DMS 273 treated with DMSO at 0.1 percent for 48 hours (cell line): ENCODE measurements at places on chromosomes 11 and 22.

DNA sequence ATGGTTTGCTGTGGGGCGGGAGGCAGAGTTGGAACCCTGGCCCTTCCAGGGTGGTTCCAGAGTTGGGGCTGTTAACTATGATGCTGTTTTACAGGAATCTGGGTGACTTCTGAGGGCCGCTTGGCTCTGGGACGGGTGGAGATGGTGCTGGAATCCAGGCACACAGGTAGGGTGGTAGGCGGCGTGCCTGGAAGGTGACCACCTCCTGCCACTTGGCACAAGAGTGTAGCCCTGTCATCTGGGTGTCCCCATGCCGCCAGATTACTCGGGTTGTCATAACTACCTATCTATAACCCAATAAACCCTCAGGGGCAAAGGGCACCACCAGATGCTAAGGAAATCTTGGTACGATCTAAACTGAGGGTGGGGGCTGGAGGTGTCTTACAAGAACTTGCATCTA lies 1.3 kb downstream of the CARS1 start:
- DNase-seq = no peak

DNA sequence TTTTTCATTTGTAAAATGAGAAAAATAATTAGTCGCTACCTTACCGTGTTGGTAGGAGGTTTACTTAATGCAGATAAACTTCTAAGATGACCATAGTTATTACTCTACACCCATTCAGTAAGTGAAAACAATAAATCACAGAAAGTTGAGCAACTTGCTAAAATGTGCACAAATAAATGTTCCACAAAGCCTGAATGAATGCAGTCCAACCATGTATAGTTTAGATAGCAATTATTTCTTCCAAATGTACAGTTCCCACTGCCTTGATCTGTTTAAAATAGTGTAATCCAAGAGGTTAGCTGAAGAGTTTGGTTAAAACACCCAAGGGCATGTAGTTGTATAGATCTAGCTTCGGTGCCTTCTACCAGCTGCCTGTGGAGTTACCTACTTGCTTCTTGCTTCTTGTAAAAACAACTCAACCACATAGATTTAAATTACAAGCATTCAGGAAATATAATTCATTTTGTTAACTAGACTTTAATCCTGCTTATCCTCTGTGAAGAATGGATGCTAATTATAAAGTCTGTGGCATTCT lies 106.3 kb upstream of the CARD18 start:
- no peak for DNase-seq

GRCh38 chr11:42576318-42576717 lies 735.5 kb upstream of the API5 start:
- no peak for DNase-seq

DNA sequence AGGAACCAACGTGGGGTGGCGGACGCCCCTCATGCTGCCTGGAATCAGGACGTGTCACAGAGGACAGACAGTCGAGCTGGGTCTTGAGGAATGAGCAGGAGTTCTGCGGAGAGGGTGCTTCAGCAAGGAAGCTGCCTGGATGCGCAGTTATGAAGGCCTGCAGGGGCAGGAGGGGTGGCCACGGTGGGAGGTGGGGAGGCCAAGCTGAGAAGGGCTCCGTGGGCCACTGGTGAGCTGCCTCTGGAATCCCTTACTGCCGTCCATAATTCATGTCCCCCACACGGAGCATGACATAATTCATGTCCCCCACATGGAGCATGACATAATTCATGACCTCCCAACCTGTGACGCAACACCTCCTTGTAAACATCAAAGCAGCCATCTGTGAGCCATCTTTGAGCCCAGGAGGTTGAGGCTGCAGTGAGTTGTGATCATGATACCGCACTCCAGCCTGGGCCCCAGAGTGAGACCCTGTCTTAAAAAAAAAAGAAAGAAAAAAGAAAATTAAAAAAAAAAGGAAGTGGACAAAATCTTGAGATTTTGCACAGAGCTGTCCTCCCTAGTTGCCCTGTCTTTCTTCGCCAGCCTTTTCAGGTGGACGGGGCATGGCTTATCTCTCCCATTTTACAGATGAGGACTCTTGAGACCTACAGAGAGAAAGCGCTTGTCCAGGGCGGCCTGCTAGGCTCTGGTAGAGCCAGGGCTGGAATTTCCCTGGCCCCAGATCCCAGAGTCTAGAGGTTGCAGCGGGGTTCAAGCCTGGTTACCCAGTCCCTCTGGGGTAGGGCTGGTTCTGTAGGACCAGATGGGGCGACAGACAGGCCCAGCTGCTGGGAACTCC lies 24.3 kb upstream of the PICK1 start:
- DNase-seq = peak; percentile 66

- no peak for DNase-seq
These were observed 202.4 kb upstream of the PDGFD start for GRCh38 chr11:104366321-104366734.

- DNase-seq = no peak
These were observed 598.2 kb upstream of the ANO3 start for GRCh38 chr11:25733777-25734176.

DNA sequence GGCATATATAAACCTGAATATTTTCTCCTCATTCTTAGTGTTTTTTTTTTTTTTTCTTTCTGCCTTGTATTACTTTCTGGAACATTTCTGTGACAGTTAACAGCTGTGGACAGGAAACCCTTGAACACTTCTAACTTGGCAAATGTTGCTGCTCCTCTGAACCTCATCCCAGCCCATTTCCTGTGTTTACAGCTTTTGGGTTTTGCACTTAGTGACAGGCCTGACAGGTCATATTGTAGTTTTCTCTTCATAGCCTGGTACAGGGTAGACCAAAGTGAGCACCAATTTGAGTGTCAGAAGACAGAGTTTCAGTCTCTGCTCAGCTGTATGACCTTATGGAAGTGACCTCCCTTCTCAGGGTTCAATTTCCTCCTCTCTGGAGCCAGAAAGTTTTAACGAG lies 91.6 kb downstream of the STIM1 start:
- DNase-seq = no peak

GRCh38 chr22:37749831-37750595 lies 53.2 kb downstream of the TRIOBP start:
- no peak for DNase-seq

GRCh38 chr11:125108469-125108868 lies 3.0 kb downstream of the TMEM218 start:
- no peak for DNase-seq
